Stimulated activated CD4-positive, alpha-beta T cell treated with anti-CD3 and anti-CD28 coated beads, Interleukin-4, amount 100 ng/mL, for 4 hours (primary cell): ENCODE measurements at places on chromosomes 6 and 20.
A peak's percentile ranks its signal among the peaks of the same experiment; 100 is the strongest.

- peak; percentile 47 for DNase-seq
Measured at GRCh38 chr6:41066867-41067304, 5.3 kb downstream of the OARD1 start.

DNA sequence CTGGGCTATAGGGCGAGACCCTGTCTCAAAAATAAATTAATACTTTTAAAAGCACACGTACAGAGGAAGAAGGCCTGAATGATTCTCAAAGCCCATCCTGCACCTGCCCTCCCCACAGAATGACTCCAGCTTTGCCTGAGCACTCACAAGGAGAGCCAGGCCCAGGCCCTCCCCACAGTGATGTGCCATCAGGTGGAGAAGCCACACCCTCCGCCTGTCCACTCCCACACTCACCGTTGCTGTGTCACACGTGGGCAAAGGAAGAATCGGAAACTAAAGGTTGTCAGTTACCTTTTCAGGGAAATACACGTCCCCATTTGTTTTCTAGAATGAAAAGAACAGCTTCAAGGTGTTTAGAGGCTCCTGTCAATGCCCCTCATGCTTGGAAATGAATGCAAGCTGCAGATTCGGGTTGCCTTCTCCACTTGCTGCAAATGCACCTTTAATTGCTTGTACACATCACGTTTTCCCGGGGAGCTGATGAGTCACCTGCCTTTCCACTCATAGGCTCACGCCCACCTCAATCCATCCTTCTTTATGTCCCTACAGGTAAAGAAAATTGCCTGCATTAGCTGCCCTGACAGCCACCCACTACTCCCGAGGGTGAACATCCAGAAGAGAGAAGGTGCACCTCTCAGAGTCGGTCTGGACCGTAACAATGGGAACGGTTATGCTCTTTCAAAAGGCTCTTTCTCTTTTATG lies 45.5 kb upstream of the AFDN start:
- DNase-seq, result no peak

DNA sequence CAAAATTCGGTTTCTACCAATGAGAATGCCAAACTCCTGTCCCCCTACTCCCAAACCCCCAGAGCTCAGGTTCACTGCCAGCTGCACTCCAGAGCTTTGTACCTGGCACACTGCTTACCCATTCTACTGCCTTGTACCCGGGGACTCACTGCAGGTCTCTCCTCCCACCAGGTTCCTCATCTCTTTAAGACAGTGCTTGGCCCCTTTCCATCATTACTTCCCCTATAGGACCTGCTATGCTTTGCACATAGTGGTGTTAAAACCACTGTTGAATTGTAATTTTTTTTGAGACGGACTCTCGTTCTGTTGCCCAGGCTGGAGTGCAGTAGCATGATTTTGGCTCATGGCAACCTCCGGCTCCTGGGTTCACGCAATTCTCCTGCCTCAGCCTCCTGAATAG lies 25.9 kb downstream of the LYRM4 start:
- no peak for DNase-seq

DNA sequence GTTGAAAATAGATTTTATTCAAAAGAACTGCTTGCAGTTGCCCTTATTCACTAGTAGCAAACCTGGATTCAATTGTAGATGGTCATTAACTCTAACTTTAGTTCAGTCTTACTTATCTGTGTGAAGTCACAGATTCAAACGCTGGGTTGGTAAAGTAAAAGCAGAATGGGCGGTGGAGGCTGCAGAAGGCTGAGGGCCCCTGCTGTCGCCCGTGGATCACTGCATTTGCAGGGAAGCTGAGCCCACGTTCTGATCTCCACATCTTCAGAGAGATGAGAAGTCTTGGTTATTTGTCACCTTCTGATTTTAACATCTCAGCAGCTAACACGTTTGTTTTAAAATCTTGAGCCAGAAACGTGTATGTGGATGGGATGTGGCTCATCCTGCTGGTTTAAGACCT lies 75.1 kb downstream of the SNX9 start:
- no peak for DNase-seq

GRCh38 chr6:121235386-121235785 lies 98.9 kb downstream of the TBC1D32 start:
- no peak for DNase-seq

DNA sequence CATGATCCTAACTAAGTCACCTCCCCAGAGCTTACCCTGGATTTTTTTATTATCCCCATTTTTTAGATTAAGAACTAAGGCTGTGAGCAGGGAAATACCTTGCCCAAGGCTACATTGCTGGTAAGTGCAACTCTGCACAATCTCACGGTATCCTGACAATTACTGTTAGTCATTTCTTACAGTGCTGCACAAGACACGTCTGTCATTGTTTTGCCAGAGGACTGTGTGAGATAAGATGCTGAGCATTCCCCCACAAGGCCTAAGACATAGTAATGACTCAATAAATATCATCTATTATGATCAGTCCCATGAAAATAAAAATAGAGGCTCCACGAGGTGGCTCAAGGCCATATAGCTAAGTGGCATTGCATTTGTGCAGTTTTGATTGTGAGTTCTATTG lies 21.0 kb downstream of the PFDN4 start:
- no peak for DNase-seq

GRCh38 chr6:106629859-106630163 lies 433 bp downstream of the QRSL1 start:
- DNase-seq, result no peak

- no peak for DNase-seq
Measured at GRCh38 chr6:165732696-165733488, 69.9 kb upstream of the PDE10A start.

- no peak for DNase-seq
Measured at GRCh38 chr20:13990465-13990864, at the start of gene SEL1L2. SEL1L2 (minus strand) TSS chr20:13990614; CDS start chr20:13990534, 80 bp downstream.

DNA sequence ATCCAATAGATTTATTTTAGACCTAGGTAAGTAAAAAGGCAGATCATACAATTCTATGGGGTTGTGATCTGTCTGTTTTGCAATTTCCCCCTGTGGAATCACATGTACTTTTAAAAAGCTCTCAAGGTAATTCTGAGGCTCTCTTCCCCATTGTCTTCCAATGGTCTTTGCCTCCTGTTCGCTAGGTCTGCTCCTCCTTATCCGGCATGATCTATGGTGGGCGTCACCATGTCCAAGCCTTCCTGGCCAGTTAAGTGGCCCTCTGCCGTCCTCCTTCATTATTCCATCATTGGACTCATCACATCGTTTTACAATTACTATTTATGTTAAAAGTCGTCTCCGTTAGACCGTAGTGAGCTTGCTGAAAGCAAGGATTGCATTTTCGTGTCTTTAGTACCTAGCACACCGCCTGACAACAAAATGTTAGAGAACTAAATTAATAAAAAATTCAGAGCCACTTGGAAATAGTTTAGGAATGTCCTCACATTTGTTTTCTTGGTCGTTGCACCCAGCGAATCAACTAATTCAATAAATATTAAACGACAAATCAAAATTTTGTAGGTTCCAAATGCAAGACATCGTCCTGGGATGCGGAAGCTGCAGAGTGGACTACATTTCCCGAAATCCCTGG lies 2.2 kb upstream of the STXBP5 start:
- no peak for DNase-seq

GRCh38 chr20:51442602-51443001 lies 99.9 kb downstream of the NFATC2 start:
- DNase-seq, result no peak

DNA sequence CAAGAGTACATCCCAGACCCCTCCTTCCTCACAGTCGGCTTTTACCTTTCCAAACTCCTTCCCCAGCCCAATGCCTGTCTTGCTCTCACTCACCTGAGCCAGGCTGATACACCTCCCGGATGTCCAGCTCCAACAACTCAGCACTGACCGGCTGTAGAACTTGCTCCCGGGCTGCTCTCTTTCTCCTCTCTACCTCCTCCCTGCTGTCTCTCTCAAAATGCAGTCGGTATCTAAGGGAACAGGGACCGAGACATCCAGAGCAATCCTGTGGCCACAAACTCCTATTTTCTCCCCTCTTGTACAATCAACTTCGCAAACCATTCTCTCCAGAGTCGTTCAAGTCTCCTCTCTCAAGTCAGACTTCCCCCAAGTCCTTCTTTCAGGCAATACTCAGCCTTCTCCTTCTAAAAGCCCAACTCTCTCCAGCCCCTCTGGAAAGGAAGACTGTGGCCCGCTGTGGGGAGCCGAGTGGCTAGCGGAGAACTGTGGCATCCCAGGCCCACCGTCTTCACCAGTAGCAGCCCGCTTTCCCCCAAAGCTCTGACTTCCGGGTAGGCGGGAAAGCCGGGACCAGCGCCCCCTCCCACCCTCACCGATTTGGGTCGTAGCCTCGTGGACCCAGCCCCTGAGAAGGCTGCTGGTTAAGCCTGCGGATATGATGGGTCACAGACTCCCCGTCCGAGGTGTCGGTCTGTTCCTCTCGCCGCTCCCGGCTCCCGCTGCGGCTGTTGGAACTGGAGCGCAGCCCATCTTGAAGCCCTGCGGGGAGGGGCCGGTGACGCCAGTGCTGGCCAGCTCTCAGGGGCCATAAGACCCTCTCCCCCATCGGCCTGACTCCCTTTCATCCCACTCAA lies 1.1 kb downstream of the GNL1 start:
- DNase-seq, result no peak
